Right cardiac atrium (tissue), 5 donors: ENCODE measurements at places on chromosomes 2 and 18. TPM values are rescaled to one million over a fixed set of nuclear protein-coding genes. Genes with fewer than 3 reads are reported as not detected.

IL1RL1 gene
- total RNA-seq = 1.5 TPM

REEP1 gene
- total RNA-seq = 34.4 TPM

EMX1 gene
- total RNA-seq = not detected

LYG2 gene
- not detected for total RNA-seq

ASIC4 gene
- 0.28 TPM for total RNA-seq

KIDINS220 gene
- 37.4 TPM for total RNA-seq

TUBB6 gene
- total RNA-seq = 136 TPM

VWC2L gene
- total RNA-seq = not detected

CNRIP1 gene
- total RNA-seq = 16.9 TPM

CFAP53 gene
- 0.28 TPM for total RNA-seq

UPP2 gene
- not detected for total RNA-seq

MAP3K19 gene
- not detected for total RNA-seq

ZAP70 gene
- 0.62 TPM for total RNA-seq

MC5R gene
- not detected for total RNA-seq
